SW 1271 (cell line): ENCODE measurements at places on chromosomes 16 and 17.

DNA sequence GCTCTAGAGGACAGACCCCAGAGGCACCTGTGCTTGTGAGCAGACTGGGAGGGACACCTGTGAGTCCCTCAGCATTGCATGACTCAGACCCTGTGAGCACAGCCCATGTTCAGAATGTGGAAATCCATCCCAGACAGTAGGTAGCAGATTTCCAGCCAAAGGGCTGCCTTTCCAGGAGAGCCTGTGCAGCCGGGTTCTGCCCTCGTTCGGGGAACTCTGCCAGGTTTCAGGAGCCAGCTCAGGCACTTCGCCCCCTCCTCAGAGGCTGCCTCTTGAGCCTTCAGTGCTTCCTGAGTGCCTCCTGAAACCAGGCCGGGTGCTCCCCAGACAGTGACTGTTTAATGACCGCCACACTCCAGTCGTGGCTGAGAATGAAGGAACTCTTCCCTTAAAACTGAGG lies 23.3 kb upstream of the SDR42E2 start:
- DNase-seq: no peak

DNA sequence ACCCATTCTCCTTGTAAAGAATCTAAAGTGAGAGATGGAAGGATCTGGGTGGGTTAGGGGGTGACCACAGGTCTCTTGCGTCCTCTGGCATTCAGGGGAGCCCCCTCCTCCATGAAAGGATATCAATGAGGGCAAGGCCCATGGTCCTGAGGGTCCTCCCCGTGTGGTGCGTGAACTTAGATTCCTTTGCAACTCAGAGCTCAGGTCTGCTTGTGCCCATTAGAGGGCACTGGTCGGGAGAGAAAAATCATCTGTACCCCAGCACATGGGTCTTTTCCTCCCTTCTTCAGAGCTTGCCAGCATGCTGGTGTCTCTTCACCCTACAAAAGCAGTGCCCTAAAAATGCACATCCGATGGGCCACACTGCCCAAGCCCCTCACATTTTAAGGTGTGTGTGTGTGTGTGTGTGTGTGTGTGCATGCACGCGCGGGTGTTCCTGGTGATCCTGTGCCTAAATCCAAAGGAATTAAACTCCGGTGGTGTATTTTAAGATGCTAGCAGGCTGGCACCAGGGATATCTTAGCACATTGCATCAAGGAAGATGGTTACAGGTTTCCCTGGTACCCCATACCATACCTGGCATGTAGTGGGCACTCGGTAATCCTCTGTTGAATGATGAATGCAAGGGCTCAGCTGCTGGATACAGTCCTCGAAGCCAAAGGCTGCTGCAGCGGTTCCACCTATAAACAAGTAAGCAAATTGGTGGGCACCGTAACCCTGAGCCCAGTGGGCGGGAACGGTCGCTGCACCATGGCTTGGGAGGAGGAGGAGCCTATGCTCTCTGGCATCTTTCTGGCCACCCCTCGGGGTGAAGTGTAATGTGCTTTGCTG lies 4.7 kb downstream of the C1QTNF1 start:
- no peak for DNase-seq

GRCh38 chr16:87361916-87362619 lies 21.5 kb downstream of the FBXO31 start:
- no peak for DNase-seq

DNA sequence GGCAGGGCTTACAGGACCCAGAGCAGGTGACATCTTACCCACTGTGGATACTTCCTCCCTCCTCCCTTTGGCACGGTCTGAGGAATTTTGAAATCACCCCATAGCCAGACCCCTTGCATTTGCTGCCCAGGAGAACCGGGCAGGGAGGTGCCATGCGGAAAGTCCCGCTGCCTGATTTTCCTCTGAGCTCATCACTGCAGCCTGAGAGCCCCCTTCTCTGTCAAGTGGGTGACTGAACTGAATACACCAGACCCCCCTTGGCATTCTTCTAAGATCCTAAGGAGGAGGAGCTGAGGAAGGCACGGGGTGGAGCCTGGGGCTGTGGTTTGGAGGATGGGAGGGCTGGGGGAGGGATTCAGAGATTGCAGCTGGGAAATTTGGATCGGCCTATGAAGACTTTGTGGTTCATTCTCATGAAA lies 173.4 kb downstream of the RAB11FIP4 start:
- no peak for DNase-seq

- no peak for DNase-seq
These were observed 362.4 kb upstream of the MAF start for GRCh38 chr16:79962962-79963361.

- no peak for DNase-seq
These were observed 7.4 kb upstream of the SPAG9 start for GRCh38 chr17:51128076-51128475.

DNA sequence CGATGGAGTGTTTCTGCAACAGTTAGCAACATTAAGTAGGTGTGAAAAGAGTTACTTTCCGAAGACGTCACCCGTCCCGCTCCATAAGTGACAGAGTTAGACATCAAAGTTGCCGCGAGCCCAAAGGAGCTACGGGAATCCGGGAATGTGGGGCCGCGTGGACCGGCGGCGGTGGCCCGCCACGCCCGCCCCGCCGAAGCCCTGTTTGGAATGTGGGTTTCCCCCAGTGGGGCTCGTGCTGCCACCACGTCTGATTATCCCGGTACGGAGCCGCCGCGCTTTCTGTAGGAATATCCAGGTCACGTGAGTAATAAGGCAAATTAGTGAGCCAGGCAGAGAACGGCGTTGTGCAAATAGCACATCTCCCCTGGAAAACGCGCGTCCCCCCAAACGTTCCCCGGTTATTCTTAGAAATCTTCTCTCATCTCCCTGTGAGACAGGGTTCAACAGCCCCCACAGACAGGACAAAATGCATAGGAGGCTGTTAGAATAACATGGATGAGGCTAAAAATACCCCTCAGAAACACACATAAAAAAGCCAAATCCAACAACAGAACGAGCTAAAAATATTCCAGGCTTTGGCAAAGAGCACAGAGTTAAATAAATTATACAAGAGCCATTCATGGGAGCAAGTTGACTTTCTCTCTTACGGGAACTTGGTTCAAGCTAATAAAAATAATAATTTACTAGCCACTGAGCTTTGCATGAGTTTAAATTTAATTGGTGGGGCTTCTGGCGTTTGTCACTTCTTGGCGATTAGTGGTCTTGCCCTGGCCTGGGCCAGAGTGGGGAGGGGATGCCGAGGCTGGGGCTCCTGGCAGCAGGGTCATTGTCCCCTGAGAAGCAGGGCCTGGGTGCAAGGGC lies 8.6 kb downstream of the BAHCC1 start:
- no peak for DNase-seq

DNA sequence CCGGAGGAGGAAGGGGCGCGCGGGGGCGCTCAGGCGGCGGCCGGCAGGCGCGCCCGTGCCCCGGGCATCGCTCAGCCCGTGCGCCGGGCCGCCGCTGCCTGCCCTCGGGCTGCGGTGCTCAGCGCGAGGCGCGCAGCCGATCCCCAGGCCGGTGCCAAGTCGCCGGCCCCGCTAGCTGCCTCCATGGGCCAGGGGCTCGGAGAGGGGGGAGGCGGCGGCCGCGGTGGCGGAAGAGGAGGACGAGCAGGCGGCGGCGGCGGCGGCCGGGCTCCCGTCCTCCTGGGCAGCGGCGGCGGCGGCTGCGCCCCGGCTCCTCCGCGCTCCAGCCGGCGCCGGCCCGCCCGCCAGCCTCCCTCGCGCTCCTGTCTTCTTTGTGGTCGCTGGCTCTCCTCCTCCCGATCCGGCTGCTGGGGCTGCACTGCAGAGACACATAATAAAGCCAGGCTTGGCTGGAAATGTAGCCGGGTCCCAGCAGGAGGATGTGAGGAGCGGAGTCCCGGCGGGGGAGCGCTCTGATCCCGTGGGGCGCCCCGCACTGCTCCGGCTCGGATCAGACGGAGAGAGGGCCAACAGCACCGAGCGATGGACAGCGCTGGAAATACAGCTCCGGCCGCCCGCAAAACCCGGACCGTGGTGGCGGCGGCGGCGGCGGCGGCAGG lies 889 bp upstream of the ZNF423 start:
- DNase-seq: peak; percentile 17

DNA sequence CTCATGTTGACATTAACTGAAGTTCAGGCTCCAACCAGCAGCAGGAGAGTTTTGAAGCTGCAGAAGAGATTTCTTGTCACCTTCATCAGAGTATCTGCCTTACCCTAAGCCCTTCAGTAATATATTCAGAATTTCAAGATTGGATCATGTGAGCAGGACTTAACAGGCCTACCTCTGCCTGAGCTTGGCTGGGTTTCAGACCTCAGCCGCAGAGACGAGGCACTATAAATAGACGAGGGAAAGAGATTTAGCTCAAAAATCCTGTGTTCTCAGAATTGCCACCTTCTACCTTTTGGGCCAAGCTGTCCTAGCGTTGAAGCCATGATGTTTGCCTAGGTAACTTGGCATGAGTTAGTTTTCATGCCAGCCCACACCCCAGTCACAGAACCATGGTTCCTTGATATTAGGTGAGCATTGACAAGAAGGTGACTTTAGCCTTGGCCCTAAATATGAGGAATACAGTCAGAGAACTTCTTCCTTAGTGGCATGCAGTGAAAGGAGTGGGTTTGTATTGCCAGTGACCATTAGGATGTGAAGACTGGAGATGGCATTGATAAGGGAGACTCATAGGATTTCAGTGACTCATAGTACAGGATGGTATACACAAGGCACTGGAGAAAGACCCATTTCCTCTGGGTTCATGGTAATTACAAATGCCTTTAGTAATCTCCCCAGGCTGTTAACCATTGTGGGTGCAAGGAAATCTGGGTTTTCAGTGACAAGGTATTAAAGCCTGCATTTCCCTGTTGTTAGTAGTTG lies 224.3 kb downstream of the MSI2 start:
- no peak for DNase-seq
